ENCODE measurements at places on chromosomes 6 and 20. TPM values are rescaled to one million over a fixed set of nuclear protein-coding genes. Genes with fewer than 3 reads are reported as not detected.

GRCh38 chr20:20597966-20598365, 114.5 kb downstream of the RALGAPA2 start:
- DNase-seq: no peak

The EGFL8 gene
- total RNA-seq: 20.2 TPM

The LIN28B gene
- not detected for total RNA-seq

- DNase-seq: no peak
Measured at GRCh38 chr6:158322400-158322723, 10.1 kb downstream of the TULP4 start.

- no peak for DNase-seq
Measured at GRCh38 chr20:21643417-21643816, 62.0 kb upstream of the PAX1 start.

DNA sequence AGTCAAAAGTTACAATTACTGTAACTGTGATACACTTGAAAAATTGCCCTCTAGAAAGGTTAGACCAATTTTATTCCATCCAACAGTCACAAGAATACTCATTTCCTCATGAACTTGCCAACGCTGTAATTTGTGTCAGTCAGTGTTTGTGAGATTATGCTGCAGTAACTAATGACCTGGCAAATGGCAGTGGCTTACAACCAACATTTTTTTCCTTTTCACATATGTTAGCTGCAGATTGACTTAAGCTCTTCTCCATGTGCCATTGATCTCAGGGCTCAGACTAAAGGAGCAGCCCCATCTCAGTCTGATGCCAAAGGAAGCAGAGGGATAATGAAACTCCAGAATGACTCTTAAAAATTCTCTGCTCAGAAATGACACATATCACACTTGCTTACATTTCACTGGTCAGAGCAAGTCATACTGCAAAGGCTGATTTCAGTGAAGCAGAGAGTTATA, 92.3 kb upstream of the ELOVL5 start:
- no peak for DNase-seq

DNA sequence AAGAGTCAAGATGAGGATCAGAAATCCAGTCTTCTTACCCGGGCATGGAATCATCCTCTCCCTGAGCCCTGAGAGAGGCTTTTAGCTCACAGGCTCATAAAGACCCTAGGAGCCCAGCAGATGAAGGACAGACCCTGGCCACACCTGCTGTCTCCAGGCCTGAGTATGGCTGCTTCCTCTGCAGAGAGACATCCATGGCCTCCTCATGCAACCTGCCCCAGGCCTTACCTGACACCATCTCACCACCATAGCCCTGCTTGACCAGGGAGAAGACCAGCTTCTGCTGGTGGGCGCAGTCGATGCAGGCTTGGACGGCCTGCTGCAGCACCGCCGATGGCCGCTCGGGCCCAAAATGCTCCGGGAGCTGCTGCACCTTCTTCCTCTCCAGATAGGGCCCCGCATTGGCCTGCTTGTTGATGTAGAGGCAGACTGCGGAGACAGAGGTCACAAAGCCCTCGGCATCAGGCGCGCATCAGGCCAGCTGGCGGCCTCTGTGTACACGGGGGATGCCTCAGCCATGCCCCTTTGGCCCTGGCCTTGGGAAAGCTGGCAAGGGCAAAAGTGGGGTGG, 77.6 kb downstream of the SCML4 start:
- DNase-seq: no peak

DNA sequence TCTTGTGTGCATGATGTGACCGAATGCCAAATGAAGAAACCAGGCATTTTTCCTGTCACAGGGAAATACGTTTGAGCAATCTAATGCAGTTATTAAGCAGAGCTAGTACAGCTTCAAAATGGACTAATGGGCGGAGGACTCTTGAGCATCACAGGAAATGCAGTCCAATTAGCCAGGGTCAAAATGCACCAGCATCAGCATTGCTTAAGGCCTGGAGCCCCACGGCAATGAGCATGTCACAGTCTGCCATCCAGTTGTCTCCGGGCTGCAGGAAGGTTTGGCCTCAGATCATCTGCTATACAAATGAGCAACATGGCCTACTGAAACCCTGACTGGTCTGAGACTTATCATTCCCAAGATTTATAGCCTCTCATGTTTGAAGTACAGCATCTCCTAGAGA, 652.1 kb upstream of the SLC35B3 start:
- no peak for DNase-seq

GRCh38 chr6:126268092-126268491, 71.8 kb upstream of the CENPW start:
- no peak for DNase-seq

DNA sequence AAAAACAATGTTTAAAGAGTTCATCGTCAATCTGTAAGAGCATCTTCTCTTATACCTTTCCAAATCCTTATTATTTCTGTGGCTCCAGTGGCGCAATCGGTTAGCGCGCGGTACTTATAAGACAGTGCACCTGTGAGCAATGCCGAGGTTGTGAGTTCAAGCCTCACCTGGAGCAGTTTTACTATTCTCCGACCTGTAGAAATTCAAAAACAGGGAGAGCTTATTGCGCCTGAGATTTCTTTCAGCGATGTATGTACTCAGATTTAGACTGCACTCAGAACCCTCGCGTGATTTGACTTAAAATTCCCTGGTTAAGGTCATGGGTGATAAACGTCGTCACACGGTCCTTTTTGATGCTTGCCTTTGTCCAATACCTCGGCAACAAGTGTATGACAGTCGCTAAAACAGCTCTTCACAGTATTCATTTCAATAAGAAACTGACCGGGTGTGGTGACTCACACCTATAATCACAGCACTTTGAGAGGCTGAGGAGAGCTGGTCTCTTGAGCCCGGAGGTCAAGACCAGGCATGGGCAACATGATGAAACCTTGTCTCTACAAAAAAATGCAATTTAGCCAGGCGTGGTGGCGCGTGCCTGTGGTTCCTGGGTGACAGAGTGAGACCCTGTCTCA, 11.9 kb downstream of the GPX5 start:
- DNase-seq: no peak

GRCh38 chr6:162497389-162497788, 230.2 kb downstream of the PRKN start:
- DNase-seq: no peak

DNA sequence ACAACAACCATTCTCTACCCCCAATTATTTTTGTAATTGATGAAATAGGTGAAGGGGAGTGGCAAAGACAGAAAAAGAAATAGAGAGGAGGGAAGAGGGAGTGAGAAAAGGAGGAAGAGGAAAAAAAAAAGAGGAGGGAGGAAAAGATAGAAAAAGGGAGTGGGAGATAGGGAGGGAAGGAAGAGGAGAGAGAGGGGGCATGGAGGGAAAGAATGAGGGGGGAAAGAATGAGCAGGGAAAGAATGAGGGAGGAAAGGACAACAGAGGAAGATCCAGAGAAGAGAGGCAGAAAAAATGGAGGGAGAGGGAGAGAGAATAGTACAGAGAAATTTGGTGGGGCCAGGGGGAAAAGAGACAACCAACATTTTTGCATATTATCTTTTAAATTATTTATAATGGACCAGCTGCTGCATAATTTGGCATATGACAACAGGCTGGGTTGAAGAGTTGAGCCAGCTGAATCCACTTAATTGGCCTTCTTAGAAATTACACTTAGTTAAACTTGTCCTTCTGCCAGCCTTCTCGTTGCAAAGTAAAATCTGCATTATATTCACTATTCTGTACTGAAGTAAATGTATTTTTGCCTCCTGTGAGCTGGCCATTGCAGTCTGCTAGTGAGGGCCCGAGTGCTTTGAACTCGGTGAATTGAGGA, 101.0 kb downstream of the ARHGAP18 start:
- no peak for DNase-seq

The GTSF1L gene
- total RNA-seq: not detected

The CPXM1 gene
- total RNA-seq: 1.3 TPM

DNA sequence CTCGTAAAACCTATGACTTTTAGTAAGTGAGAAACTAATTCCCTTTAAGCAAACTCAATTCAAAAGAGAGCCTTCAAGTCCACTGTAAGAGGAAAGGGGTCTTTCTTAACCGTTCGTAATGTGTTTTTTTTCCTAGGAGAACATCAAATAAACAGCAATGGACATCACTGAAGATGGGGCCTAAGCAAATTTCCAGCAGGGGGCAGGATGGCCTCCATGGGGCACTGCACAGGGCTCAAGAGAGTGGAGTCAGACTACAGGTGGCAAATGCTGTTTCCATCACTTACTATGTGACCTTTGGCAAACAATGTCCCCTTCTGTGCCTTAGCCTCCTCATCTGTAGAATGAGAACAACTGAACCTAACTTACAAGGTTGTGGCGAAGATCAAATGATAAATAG, 88.7 kb downstream of the ARHGAP18 start:
- DNase-seq: no peak

DNA sequence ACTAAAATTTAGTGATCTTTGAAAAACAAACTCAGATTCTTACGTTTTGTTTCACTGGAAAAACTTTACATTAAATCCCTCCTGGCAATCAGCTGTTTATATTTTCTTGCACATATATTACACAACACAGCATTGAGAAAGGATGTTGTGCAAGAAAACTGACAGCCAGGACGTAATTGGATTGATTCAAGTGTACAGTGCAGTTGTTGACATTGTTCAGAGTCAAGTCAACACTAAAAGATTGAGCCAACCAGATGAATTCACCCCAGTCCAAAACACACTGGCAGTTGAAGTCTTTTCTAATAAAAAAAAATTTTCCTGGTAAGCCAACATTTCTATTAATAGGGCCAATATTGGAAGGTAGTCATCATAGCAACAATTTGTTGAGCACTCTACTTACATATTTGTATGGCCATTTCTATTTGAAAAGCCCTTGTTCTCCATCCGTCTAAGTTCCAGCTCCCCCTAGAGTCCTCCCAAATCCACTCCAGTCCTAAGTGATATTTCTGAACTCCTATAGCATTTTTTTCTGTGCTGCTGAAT, 20.9 kb upstream of the VNN1 start:
- no peak for DNase-seq

The EYA2 gene
- total RNA-seq: 4.2 TPM

The DLK2 gene
- total RNA-seq: 29.3 TPM

DNA sequence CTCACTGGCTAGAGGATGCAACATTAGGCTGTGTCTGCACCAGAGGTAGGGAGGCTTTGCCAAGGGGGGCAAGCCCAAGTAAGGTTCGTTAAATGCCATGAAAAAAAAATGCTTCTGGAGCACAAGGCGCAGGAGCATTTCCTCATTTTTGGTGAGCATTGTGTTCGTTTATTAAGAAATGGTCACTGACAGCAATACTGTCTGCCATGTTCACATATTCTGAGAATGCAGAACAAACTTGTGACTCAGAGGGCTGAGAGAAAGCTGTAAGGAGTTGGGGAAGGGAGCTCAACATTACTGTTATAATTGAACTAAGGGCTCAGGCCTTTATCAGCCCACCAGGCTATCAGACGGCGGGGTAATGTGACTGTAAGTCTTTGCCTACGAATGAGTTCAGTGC, 465.4 kb upstream of the BTBD3 start:
- DNase-seq: no peak

DNA sequence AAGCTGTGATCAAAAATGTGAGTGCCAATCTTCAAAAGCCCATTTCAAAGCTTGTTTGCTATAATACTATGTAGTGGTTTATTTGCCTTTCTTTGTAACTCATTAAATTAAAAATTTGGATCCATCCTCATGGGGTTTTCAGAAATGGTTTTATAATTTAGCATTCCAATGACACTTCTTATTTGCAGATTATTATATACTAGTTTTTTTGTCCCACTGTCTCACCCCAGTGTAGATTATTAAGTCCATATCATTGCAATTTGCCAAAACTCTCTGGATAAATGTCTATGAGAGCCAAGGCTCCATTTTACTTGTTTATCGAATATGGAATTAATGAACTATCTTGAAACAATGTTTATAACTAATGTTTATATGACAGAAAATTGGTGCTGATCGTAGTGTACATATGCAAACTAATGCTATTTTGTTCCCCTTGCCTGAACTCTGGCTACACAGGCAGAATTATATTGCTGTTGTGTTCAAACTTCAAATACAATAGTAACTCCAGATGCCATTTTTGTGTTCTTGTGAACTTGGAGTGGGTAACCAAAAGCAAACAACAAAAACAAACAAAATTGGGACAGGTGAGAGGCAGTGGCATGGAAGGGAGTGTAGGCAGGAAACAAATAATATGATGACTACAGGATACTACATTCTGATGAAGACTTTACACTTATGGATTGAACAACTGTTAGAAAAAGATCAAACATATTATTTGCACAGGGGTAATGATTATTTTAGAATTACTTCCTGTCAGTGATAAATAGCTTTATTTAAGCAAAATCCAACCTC, 307.1 kb upstream of the FLRT3 start:
- no peak for DNase-seq

Measured in lower leg skin (tissue), 4 donors.